ENCODE measurements at places on chromosomes 7 and 10.
A peak's percentile ranks its signal among the peaks of the same experiment; 100 is the strongest.

- DNase-seq: no peak
Measured at GRCh38 chr7:128076796-128077271, 45.6 kb upstream of the LRRC4 start.

- DNase-seq: no peak
Measured at GRCh38 chr7:155193716-155194115, 104.0 kb upstream of the INSIG1 start.

DNA sequence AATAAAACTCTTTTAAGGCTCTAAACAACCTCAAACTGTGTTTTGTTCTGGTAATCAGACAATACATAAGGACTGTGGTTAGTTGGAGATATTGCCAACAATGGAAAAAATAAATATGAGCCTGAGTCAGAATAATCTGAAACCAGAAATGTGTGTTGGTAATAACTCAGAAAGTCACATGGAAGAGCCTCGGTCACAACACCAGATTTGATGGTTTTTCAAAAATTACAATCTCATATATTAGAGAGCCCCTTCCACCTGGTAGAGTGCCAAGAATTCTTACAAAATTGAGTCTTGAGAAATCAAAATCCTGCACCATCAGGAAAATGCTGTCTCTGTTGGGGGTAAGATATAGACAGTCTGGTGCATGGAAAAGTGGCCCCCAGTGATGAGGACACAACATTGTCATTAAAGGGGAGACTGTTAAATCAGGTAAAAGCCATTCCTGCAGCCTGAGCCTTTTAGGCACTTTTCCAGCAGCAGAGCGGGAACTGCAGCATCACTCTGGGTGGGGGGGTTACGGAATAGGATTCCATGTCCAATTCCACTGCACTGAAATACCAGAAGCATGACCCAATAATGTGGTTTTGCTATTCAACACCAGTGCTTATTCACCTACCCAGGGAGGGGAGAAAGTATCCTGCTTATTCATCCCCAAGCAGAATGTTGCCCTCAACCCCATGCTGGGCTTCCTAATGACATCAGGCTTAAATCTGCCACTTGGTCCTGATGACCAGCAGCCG, 9.5 kb upstream of the ADAM12 start:
- DNase-seq: no peak

DNA sequence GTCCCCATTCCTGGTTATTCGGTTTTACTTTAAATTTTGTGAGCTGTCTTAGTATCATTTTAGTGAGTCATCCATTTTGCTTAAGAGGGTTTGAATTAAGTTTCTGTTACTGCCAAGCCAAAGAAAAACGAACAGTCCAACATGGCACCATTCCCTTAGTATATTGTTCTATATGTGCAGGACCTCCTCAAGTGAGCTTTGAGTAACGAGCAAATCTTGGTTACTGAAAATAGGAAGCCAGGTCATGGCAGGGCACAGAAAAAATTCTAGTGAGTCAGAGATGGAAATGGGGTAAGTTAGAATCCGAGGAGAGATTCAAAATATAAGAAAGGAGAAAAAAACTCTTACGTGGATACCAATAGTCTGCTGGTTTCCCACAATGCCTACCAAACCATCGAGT, 292.9 kb downstream of the BAMBI start:
- DNase-seq: no peak

DNA sequence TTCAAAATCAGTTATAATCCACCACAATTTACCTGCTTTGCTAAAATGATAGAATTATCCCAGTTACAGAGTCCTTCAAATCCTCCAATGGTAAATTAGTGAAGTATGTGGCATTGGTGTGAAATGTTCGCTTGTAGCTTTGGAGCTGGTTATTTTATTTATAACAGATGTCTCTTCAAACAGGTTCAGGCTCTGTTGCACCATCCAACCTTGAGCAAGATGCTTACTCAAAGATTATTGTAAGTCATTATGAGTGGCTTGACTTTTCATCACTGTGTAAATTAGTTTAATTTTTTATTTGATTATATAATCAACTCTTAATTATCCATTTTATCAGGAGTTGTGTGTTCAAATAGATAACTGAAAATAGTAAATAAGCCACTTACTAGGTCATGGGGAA, 99.4 kb downstream of the BTRC start:
- no peak for DNase-seq

GRCh38 chr10:71860243-71861029, 9.4 kb upstream of the PSAP start:
- no peak for DNase-seq

DNA sequence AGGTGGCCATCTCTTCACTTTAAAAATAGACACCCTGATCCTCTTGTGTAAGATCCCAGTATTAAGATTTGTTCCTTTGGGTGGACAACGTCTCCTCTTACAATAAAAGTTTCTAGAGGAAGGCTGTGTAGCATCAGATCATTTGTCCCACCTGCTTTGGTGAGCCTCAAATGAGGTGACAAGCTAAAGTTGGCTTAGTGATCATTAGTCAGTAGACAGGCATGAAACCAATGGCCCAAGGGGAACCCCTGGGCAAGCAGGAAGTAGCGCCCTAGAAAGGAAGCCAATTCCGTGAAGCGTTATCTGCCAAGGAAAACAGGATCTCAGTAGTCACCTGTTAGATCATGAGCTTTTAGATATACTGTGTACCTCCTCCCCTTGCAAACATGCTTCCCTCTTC, 66.8 kb downstream of the PCGF5 start:
- no peak for DNase-seq

GRCh38 chr10:110167149-110167548, 40.3 kb upstream of the MXI1 start:
- no peak for DNase-seq

GRCh38 chr7:113790025-113790424, 128.8 kb downstream of the PPP1R3A start:
- no peak for DNase-seq

DNA sequence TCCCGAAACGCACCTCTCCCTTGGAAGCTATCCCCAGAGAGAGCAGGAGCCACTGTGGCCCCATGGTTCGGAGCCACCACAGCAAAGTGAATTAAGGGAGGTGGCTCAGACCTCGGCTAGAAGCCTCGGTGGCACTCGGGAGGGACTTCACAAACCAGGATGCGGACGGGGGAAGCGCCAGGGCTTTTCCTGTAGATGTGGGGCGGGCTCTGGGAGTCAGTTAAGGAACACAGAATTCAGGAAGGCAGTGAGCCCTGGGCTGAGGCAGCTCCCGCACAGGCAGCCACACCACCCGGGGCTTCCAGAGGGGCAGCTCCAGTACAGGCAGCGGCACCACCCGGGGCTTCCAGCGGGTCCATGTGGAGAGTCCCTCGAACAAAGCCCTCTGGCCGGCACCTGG, 42.7 kb upstream of the DPYSL4 start:
- DNase-seq: no peak

GRCh38 chr10:52004342-52004949, 305.1 kb upstream of the CSTF2T start:
- no peak for DNase-seq

- no peak for DNase-seq
Measured at GRCh38 chr10:33643042-33643441, 308.6 kb upstream of the NRP1 start.

GRCh38 chr10:3484306-3485056, 300.5 kb downstream of the KLF6 start:
- peak; percentile 74 for DNase-seq

- no peak for DNase-seq
Measured at GRCh38 chr7:111605246-111605645, 43.0 kb upstream of the IMMP2L start.

GRCh38 chr10:60524541-60524940, 134.9 kb upstream of the ANK3 start:
- DNase-seq: no peak
